ENCODE measurements at places on chromosomes 5 and 9. TPM values are rescaled to one million over a fixed set of nuclear protein-coding genes. Genes with fewer than 3 reads are reported as not detected.

The TPPP gene
- 0.23 TPM for total RNA-seq

The ORM2 gene
- not detected for total RNA-seq

The TSSK1B gene
- total RNA-seq = not detected

The C5orf58 gene
- total RNA-seq = not detected

The IFNK gene
- not detected for total RNA-seq

All from HFFc6 (cell line).